Sigmoid colon (tissue), 7 donors: ENCODE measurements at places on chromosomes 6 and 20. TPM values are rescaled to one million over a fixed set of nuclear protein-coding genes. Genes with fewer than 3 reads are reported as not detected.

- no peak for DNase-seq
Observed at GRCh38 chr6:82419132-82419581, 55.5 kb downstream of the TPBG start.

Gene ACOT8
- 28.5 TPM for total RNA-seq

DNA sequence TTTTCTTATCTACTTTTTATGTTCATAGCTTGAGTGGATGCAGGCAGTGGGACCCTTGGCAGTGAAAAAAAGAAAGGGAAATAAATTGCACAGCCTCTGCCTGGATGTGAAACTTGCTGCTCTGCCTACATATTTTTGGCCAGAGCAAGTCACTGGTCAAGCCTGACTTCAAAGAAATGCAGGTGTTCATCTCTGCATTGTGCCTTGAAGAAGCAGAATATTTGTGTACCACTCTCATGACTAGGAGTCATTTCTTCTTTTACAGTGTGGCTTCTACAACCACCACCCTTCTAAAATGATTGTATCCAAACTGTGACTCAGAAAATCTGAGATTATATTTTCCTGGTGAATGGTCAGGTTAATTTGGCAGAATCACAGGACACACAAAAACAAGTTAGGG lies 2.5 kb upstream of the KATNA1 start:
- DNase-seq: no peak

Gene RAET1E
- total RNA-seq: 0.33 TPM
